ENCODE measurements at places on chromosomes 2 and 18.

GRCh38 chr2:46870051-46870839 lies 45.4 kb downstream of the MCFD2 start:
- no peak for DNase-seq

DNA sequence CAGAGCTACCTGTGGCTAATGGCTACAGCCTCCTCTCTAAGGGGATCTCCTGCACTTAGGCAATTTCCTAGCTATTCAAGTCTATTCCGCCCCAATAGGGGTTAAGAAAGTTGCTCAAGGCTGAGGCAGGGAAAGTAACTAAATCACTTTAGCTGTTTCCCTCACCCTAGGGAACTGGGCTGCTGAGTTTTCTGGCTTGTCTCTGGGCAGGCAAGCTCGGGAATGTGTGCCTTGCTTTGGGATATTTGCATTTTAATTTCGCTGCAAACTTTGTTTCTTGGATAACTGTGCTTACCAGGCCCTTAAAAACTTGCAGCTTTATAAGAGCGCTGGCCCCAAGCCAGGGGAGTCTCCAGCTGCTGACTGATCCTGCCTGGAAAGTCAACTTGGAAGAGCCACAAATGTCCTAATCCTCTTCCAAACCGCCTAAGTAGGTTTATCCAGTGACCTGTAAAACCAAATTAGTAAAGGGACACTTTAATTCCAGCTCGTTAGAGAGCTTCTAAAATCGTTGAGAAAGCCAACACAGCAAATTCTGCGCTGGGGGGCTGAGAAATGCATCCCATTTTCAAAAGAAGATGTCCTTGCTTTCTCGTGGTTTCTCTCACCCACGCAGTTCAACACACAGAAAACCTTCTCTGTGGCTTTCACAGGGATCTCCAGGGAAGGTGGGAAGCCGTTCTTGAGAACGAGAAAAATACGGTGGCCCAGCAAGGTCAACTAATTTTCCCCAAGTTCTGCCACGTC lies 59.5 kb upstream of the SP3 start:
- DNase-seq: no peak

DNA sequence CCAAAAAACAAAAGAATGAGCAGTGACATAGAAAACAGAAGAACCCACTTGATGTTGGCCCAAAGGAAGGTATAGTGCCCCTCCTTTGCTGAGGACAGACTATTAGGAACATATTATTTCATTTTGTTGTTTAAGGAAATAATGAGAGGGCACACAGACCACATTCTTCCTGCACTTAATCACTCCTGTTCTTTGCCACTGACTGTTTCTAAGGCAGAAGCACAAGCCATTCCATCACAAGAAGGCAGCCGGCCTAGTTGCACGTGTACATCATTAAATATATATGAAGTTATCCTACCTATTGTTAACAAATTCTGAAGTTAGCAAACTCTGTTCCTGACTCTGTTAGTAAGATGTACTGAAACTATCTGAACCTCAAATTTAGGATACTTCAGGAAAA lies 110.0 kb downstream of the LNPK start:
- no peak for DNase-seq

- no peak for DNase-seq
Observed at GRCh38 chr2:213066443-213066743, 85.0 kb downstream of the IKZF2 start.

GRCh38 chr2:223007531-223007930 lies 44.5 kb upstream of the KCNE4 start:
- no peak for DNase-seq

- DNase-seq: no peak
Observed at GRCh38 chr2:190090148-190090547, 27.6 kb upstream of the MSTN start.

- DNase-seq: no peak
Observed at GRCh38 chr2:38613126-38613848, 10.6 kb upstream of the HNRNPLL start.

DNA sequence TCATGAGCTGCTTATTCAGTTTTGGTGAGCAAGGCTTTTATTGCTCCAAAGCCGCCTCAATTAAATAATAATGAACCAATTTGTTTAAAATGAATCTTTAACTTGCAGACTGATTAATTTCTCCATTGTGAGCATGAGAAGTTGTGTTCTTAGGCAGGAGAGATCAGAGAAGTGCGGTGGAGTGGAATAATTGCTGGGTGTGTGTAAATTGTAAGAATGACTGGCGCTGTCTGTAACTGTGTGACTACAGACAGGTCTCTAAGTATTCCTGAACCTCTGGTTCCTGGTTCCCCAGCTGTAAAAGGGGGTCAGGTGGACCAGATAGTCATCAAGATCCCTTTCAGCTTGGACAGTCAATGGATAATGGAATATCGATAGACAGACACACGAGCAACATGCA lies 98.0 kb upstream of the EFEMP1 start:
- DNase-seq: no peak

- no peak for DNase-seq
Observed at GRCh38 chr2:223460774-223461211, 141.4 kb downstream of the SCG2 start.

DNA sequence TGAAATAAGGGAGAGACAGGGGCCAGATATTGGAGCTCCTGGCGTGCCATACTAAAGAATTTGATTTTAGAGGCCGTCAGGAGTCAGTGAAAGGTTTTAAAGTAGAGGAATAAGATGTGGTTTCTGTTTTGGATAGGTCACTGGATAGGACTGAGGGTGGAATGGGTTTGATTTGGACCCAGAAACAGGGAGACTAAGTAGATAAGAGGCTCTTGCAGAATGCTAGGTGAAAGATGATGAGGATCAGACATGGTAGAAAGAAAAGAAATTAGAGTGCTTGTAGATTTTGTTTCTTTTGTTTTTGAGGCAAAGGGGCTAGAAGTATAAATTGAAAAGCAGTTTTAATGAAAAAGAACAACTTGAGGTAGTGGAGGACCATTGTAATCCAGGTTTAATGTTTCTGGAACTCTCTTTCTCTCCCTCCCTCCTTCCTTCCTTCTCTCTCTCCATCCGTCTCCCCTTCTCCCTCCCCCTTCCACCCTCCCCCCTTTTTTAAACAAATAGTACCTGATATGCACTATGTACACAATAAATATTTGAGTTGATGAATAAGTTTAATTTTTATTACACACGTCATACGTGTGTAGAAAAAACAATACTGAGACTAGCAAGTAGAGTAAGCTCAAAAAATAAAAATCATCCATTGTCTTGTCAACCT lies 1.9 kb downstream of the NDUFV2 start:
- DNase-seq: no peak
